ENCODE measurements at places on chromosomes 2 and 18.

DNA sequence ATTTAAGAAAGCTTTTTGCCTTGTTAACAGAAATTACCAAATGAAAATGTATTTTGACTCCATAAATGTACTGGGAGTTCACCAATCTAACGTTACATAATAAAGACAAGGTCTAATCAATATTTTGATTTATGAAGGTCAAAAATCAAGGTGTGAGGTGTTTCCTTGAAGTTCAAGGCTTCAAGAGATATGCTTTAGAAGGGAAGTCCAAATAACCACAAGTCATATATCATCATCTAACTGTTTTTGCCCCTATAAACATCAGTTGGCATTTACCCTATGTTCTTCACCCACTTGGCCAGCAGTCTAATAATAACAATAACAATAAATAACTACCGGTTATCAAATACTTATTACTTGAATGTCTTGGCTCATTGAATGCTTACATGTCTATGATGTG, 196.1 kb upstream of the ID2 start:
- no peak for DNase-seq

GRCh38 chr2:100977511-100977910, 24.6 kb upstream of the RPL31 start:
- DNase-seq, result no peak

GRCh38 chr2:134407154-134407890, 153.4 kb downstream of the MGAT5 start:
- no peak for DNase-seq

DNA sequence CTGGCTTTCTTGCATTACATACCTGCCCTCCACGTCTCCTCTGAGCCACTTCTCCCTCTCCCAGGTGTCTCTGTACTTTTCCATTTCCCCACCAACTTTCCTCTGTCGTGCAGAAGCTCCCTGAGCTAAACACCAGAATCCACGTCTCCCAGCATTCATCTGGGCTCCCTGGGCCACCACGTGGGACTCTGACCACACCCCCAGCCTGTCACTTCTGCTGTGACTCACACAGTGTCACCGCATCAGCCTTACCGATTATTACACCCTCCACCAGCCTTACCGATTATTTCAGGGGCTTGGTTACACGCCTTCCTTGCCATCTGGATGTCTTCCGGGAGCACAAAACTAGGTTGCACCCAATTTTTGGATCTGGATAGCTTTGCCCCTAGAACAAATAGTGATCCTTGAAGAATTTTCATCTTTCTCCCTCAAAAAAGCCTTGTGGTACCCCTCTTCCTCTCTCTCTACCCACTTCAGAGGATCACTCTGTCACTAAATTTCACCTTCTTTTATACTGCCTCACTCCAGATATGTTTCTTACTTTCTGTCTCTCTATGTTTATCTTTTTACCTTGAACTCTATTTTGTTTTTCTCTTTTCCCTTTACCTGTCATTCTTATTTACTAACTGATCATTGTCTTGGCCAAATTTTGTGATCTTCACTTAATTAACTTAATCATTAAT, 136.9 kb upstream of the CAB39 start:
- DNase-seq, result no peak

GRCh38 chr2:177015356-177015923, 197.2 kb upstream of the HNRNPA3 start:
- DNase-seq, result no peak
